ENCODE measurements at places on chromosomes 3 and 15.

DNA sequence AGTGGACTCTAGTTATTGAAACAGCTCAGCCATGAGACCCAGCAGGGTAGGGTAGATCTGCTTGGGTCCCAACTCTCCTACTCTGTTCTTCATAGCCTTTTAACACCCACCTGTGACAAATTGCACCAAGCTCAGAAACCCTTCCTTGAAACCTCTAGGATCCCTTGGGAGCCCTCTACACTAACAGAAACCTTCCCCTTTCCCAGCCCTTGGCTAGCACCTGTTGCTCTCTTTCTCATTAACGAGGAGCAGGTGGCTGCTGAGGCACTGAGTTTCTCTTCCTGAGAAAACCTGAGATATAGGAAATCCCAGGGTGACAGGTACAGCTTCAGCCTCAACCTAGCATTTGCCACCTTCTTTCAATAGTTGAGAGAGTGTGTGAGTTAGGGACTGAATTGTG is 88.3 kb upstream of the CLSTN2 start:
- DNase-seq: no peak

DNA sequence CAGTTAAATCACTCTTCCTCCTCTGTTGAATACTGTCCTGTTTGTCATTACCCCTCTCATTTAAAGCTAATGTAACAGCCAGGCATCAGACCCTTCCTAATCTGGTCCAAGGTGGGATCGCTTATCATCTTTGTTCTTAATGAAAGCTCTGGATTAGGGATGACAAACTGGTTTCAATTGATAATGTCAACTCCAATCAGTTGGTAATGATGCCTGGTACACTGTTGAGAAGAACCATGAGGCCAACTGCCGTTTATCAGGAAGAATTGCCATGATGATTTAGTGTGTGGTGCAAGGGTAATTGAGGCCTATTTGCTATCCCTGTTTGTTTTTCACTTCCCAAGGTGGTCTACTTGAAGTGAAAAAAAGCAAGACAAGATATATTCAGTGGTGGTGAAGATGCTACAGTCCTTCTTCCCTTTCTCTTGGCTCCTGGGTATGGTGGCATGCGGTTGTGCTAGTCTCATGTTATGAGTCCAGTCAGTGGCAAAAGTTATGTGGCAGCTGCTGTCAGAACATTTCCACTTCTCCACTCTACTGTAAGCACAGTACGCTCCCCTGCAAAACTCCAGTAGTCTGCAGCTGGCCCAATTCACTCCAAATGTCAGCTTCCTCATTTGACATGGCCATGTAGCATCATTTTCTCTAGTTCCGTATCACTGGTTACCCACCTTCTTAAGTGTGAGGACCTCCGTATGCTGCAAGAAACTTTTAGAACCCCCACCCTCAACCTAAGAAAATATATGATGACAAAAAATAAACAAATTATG is 72.5 kb downstream of the MORC1 start:
- no peak for DNase-seq

- DNase-seq: no peak
These were observed 24.6 kb upstream of the LRRFIP2 start for GRCh38 chr3:37198996-37199395.

GRCh38 chr15:65857718-65858402 is 11.4 kb upstream of the RAB11A start:
- DNase-seq: no peak

GRCh38 chr3:154301561-154301960 is 22.7 kb downstream of the DHX36 start:
- DNase-seq: no peak

DNA sequence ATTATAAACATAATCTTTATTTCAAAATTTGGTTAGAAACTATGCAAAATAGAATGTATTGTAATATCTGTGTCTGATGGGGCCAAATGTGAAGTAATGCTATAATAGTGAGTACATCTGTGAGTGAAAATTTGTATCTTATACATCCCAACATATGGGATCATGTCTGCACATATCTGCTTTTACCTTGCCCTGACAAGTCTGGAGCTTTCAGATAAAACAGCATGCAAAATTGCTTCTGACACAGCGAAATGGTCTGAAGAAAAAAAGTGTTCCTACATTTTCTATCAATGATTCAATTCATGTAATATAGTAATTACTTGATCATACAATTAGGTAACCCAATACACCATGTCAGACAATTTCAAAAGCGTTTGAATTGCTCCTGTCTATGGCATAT is 58.1 kb upstream of the P3H2 start:
- no peak for DNase-seq

DNA sequence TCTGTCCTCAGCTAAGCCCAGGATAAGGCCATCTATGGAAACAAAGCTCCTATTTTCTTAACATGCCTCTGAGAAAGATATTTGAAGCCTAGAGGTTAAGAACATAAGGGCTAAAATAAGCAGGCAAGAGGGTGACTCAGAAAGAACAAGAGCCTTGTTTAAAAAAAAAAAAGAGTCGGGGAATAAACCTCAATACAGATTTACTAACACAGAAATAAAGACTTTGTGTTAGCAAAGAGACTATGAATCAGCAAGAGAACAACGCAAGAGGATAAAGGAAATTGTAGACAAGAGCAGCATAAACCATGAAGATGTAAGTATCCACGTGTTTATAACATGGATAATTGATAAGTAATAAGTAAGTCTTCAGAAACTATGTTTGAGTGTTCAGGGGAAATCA is 36.0 kb downstream of the RAB27A start:
- DNase-seq: no peak

GRCh38 chr3:107794664-107795443 is 272.1 kb downstream of the BBX start:
- DNase-seq: no peak

GRCh38 chr3:29416514-29416913 is 135.6 kb downstream of the RBMS3 start:
- DNase-seq: no peak

Measured in stimulated activated CD4-positive, alpha-beta T cell treated with anti-CD3 and anti-CD28 coated beads, TNF-alpha, amount 100 ng/mL, for 4 hours (primary cell).